ENCODE measurements at places on chromosomes 12 and 14.

- DNase-seq, result no peak
These were observed 1107.4 kb upstream of the SEL1L start for GRCh38 chr14:82641050-82641540.

- no peak for DNase-seq
These were observed 329.0 kb downstream of the ZFP36L1 start for GRCh38 chr14:68463705-68464374.

DNA sequence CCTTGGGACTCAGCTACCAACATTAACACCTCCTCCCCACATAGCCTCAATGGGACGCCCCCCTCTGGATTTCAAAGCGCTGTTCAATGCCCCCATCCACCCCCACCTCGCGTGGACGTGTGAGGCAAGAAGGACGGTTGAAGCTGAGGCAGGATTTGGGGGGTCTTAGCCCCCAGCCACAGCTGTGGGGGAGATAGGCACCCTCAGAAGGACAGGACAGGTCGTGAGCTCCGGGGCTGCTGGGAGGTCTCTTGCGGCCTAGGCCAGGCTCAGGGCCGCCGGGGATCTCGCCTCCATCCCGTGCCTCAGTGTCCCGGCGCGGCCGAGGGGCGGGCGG lies 8.3 kb upstream of the SP7 start:
- DNase-seq, result no peak

DNA sequence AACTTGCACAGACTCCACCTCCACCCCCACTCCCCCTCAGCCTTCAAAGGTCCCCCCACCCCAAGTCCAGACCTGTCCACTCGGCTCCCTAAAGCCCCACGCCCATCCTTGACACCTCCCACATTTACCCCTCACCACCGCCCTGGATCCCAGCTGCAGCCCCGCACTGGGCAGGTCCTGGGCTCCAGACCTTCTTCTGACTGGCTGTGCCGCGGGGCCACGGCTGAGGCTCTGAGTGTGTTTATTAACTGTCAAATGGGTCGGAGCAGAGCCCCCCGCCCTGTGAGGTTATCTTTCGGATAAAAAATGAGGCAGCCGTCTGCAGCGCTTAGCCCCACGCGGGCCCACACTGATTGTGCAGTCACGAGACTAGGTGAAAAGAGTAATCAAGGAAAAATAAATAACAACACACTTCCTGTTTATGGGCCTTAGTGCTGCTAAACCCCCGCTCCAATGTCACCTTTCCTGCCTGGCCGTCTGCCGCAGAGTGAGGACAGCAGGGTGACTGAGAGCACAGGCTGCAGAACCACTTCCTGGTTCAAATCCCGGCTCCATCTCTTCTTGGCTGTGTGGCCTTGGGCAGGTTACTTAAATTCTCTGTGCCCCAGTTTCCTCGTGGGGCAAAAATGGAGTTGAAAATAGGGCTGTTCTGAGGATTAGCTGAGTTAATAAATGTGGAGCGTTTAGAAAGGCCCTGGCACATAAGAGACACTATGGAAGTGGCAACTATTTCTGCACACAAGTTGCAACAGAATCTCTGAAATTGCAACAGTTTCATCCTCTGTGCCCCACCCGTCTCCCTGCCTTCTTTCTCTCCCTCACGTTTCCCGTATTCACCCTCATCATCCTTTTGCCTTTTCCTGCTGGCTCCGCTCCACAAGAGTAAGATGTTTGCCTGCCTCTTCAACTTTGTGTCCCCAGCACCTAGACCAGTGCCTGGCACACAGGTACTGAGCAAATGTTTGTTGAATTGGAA lies 9.4 kb downstream of the SETD1B start:
- no peak for DNase-seq

Data from stimulated activated CD8-positive, alpha-beta memory T cell treated with anti-CD3 and anti-CD28 coated beads, Interleukin-7, amount 100 ng/mL, for 24 hours (primary cell).